ENCODE measurements at places on chromosomes 3 and 15.

- no peak for DNase-seq
Observed at GRCh38 chr3:33001889-33002288, 50.4 kb downstream of the CCR4 start.

- no peak for DNase-seq
Observed at GRCh38 chr3:107218864-107219269, 158.4 kb upstream of the CCDC54 start.

- DNase-seq: no peak
Observed at GRCh38 chr3:11764931-11765363, 81.7 kb downstream of the TAMM41 start.

GRCh38 chr3:9681723-9682081 lies 21.9 kb upstream of the CPNE9 start:
- no peak for DNase-seq

DNA sequence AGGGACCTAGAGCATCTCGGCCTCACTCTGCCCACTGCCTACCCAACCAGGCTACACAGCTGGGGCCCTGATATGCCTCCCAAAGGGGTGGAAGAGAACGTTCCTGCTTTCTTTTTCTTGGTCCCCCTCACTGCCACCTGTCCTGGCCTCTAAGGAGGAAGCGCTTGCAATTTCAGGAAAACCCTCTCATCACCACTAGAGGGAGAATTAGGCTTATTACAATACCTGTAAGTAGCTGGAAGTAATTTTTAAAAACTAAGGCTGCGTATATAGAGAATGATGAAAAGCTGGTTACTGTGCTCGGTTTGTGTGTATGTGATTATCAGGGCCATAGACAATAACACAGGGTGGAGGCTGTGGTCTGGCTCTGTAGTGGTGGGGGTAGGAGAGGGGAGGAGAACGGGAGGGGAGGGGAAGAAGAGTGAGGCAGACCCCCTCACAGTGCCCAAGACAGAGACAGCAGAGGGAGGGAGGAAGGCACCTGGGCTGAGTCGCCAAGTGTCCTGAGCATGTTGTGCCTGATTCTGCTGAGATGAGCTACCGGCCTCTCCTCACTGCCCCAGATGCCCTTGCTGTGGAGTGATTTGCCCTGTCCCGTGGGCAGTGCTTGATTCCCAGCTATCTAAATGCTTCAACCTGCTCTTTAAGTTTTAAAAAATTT lies 3.3 kb downstream of the GABRG3 start:
- DNase-seq: no peak

DNA sequence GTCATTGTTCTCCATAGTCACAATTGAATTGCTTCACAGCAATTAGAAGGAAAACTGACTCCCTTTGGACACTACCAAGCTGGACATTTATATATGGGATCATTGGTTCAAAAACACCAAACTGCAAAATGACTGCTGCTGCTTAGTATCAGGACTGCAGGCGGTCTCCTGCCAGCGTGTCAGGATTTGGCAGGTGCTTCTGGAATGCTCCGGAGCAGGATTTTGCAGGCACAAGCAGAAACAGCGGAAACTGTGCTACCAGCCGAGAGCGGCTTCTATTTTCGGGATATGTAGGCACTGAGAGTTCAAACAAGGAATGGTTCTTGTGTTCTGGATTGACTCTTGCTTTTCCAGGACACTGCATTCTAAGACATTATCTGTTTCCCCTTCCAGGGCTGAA lies 95.5 kb downstream of the SSR3 start:
- DNase-seq: no peak

- DNase-seq: no peak
Observed at GRCh38 chr3:33758864-33759263, 39.6 kb upstream of the PDCD6IP start.

DNA sequence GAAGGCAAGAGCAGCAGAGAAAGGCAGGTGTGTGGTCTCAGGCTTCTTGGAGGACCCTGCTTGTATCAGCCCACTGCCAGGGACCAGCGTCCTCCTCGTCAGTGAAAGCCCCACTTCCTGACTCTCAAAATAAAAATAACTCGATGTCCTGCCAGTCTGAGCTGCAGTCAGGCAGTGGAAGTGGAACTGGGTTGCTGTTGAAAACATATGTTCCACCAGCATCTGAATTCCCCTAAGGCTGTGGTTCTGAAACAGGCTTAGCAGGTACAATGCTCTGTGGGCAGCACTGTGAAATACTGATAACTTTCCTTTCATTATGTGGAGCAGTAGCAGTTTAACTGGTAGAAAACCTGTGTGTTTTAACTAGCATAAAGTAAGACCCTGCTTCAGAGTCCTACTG lies 121.6 kb upstream of the EIF1B start:
- DNase-seq: no peak

Measured in stimulated activated CD8-positive, alpha-beta memory T cell treated with anti-CD3 and anti-CD28 coated beads, Interleukin-12 subunit alpha, Interleukin-12 subunit beta, amount 100 ng/mL, for 4 hours (primary cell).